Right ventricle myocardium superior (tissue), 1 donor: ENCODE measurements at places on chromosomes 5 and 9.

DNA sequence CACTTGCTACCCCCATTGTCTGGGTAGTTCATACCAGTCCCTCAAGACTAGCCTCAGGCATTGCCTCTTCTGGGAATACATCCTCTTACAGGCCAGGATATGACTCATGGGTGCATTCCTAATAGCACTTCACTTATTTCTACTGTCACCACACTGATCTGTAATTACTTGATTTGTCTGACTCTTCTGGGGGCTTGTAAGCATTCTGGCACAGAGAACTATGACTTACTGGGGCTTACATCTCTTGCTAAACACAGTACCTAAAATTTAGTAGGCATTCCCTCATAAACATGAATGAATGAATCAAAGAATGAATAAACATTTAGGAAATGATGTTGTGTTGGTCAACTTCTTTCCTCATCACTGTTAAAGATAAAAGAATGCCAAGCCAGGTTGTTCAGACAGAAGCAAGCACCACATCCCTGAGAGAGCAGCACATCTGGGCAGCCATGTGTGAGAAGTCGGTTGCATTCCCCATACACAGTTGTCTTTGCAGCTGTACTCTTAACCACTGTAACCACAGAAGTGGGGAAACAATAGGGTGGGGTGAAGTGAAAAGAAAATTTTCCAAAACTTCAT lies 27.6 kb downstream of the IL7R start:
- no peak for DNase-seq

DNA sequence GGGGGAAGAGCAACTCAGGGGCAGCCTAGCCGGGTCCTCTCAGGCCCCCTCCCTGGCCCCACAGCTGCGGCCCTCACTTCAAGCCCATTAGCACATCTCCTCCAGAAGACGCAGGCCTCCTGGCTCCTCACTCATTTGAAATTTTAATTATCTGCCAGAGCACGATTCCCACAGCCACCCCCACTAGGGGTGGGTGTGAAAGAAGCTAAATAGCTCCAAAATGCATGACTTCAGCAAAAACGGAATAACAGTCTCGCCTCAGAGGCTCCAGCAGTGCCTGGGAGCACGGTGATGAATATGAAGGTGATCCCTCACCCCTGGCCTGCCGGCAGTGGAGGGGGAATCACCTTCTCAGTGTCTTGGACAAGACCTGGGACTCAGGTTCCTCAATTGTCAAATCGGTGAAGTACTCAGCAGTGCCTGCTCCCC lies 61.1 kb upstream of the HRH2 start:
- no peak for DNase-seq

GRCh38 chr9:90741036-90741435 lies 60.6 kb upstream of the SYK start:
- no peak for DNase-seq

- no peak for DNase-seq
These were observed 34.1 kb downstream of the CXXC5 start for GRCh38 chr5:139682016-139682975.

DNA sequence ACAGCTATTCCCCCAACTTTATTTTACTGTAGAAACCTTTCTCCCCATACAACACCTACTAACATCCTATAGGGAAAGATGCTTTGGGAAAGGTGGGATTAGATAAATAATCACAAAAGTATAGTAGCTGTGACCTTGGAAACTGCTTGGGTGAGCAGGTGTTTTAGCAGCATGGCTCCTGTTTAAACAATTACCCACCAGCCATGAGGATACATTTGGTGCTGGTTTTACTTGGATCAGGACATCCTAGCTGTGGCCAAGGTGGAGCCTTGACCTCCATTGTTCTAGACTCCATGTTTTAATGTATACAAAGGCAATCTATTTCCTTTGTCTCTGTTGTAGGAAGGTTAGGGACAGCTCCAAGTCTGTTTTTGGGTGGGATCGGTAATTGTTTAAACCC lies 56.8 kb upstream of the ALDH1B1 start:
- no peak for DNase-seq

DNA sequence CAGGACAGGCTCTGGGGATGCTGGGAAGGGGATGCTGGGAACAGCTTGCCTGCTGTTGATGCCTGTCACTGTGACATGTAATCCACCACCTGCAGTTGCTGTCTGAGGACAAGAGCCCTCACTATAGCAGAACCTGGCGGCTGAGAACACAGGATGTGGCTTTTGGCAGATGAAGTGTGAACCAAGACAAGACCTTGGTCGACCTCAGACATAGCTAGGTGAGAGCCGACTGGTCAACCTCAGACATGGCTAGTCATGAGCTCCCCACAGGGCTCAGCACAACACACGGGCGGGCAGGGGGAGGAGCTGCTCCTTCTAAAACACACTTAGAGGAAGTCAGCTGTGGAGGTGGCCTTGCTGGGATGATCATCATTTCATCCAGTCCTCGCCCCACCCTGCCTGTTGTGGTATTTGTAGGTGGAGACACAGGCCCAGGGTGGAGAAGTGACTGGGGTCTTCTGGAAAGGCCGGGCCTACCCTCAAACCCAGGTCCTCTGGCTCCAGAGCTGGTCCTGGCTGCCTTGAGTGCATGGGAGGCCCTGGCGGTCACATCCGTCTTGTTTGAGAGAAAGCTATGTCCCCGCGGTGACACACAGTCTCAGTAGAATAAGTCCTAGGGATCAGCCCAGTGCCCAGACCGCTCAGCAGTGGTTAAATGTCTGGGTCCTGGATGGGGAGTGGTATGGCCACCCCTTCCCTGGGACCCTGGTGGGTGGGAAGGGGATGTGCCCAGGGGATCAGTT lies 6.1 kb downstream of the SUSD3 start:
- no peak for DNase-seq

DNA sequence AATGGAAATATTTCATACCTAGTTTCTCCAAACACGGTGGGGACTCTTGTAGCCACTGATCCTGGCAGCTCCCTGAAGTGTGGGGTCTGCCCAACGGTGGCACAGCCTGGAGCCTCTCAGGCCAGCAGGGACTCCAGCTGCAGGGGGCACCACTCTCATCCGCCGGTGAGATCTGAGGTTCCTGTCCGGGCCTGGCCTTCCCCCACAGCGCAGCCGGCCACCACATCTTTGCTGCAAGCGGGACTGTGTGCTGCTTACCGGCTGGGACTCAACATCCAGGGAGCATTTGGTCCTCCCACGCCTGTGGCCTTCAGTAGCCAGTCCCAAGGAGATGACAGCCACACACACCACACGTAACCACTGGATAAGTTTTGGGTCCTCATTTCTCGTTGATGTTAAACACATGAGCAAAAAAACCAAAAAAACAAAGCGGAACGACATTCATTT lies 7.7 kb upstream of the NKX2-5 start:
- DNase-seq = peak; percentile 67

GRCh38 chr5:169099801-169100734 lies 200.9 kb downstream of the SLIT3 start:
- no peak for DNase-seq

DNA sequence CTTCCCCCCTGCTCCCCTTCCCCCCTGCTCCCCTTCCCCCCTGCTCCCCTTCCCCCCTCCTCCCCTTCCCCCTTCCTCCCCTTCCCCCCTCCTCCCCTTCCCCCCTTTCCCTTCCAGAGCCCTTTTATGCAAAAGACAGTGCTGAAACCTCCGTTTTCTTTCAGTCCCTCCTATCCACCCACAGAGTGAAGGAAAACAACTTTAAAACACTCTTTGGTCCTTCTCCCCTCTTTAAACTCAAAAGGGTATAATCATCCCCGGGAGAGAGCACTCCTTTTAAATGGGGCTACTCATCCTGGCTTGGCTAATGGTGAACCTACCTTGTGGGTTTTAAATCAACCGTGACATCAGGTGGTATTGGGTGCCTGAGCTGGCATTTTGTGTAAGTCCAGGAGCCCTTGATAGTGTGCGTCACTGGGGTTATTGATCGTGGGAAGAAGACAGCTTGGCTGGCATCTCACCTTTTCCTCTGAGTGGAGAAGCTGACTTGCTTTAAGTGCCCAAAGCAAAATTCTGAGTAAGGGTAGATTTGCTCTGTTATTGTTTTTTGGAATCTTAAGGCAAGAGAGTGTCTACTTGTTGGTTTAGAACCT lies 2.7 kb downstream of the LARP1 start:
- no peak for DNase-seq

DNA sequence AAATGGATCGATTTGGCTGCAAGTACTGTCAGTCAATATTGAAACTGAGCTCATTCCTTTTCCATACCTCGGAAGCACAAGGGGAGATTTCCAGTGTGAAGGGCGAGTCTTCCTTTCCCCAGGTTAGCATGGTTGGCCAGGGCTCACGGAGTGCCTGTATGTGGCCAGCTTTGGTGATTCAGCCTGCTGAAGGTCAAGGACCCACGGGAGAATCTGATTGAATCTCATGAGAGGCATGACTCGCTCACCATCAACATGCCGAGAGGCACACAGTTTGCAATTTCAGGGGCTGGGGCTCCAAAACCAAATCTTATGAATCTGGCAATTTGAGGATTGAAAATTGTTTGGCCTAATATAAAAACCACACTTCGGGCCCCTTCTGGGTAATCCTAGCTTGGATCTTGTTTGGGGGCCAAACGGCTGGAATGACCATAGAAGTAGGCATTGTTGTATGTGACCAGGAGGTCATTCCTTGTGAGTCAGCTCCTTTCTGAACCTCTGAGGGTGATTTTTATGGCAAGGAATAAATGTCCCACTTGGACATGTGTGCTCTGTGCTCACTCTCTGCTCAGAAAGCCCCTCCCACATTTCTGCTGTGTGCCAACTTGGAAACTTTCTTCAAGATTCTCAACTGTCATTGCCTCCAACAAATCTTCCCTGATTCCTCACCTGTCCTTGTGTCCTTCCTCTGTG lies 69.8 kb downstream of the DOCK2 start:
- DNase-seq = no peak

DNA sequence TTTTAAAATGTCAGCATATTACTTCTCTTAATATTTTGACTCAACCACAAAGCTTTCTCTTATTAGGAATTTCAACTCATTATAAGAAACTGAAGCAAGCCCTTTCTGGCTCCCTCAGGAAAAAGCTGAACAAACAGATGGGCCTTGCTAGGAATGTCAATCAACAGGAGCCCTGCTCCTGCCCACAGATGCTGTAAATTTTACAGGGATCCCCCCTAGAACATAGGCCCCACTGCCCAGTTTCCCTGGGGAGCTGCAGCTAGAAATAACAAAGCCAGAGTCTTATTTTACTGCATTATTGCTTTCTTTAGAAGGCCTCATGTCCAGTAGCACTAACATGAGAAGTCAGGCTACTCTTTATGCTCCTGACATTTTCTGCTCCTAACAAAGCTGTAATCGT lies 103.8 kb downstream of the PCSK1 start:
- no peak for DNase-seq

- no peak for DNase-seq
These were observed 4.4 kb upstream of the MEF2C start for GRCh38 chr5:88887342-88887741.

- peak; percentile 20 for DNase-seq
These were observed 3.1 kb downstream of the PTGES2 start for GRCh38 chr9:128124451-128124850.
